GM12864 (cell line): ENCODE measurements at places on chromosomes 13 and 19.
A peak's percentile ranks its signal among the peaks of the same experiment; 100 is the strongest.

GRCh38 chr13:79440958-79441528 lies 35.0 kb upstream of the RBM26 start:
- no peak for DNase-seq

GRCh38 chr19:44876930-44877535 lies 14.0 kb upstream of the TOMM40 start:
- no peak for DNase-seq

- no peak for DNase-seq
Measured at GRCh38 chr19:11423164-11423790, 4.2 kb upstream of the RGL3 start.

GRCh38 chr13:92251671-92252210 lies 853.3 kb downstream of the GPC5 start:
- DNase-seq: no peak

DNA sequence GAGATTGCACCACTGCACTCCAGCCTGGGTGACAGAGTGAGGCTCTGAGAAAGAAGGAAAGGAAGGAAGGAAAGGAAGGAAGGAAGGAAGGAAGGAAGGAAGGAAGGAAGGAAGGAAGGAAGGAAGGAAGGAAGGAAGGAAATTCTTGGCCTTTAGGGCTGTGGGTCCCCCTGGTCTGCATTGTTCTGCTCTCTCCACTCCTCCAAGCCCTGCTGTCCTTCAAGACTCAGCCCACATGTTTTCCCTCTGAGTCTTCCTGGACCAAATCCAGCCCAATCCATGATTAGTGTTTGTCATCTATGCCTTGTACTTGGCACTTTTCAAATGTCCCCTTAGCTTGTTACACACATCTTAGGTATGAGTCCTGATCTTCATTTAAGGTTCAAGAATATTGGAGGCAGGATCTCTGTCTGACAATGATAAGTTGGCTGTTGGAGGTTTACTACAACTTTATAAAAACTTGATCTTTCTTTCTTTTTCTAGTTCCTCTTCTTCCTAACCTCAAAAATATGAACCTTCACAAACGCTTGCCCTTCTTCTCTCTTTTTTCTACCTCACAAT lies 48.8 kb upstream of the INTS6 start:
- no peak for DNase-seq

DNA sequence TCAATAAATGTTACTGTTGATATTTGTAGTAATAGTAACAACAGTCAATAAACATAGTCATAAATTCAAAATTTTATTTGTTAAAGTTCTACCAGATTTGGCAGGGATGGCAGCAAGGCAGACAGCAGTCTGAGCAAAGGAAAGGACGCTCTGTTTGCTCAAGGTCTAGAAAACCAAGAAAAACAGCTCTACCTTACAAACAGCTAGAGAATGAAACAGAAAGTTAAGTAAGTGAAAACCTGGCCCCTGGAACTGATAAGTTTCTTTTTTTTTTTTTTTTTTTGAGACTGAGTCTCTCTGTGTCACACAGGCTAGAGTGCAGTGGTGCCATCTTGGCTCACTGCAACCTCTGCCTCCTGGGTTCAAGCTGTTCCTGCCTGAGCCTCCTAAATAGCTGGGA lies 27.9 kb downstream of the ENOX1 start:
- DNase-seq: peak; percentile 25

DNA sequence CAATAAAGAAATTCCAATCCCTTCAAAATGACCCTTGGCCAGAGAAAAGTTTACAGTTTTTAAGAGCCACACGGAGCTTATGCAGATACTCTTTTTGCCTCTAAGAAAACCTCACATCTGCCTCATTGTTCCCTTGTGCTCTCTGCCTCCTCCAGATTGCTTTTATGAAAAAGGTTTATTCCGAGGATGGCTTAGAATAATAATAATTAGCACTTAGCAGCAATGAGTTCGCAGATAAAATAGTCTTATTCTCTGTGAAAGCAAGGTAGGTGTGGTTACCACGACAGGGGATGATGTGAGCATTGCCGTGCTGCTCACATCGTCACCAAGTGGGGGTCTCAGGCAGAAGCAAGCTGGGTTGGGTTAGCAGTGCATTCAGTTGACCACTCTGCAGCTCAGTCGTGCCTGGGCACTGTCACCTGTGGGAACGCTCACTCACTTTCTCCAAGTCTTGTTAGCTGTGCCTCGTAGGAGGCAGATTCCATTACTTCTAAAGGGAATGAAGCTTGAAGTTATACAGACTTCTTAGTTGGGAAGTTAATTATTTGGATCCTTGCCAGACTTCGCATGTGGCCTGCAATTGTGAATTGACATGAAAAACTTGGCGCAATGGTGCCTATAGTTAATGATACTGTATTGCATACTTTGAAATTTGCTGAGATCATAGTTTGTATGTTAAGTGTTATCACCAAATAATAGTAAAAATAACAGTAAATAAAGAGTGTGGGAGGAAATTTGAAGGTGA lies 157.2 kb downstream of the MYO16 start:
- DNase-seq: no peak

- DNase-seq: no peak
Measured at GRCh38 chr19:33804021-33804799, 7.5 kb downstream of the KCTD15 start.

DNA sequence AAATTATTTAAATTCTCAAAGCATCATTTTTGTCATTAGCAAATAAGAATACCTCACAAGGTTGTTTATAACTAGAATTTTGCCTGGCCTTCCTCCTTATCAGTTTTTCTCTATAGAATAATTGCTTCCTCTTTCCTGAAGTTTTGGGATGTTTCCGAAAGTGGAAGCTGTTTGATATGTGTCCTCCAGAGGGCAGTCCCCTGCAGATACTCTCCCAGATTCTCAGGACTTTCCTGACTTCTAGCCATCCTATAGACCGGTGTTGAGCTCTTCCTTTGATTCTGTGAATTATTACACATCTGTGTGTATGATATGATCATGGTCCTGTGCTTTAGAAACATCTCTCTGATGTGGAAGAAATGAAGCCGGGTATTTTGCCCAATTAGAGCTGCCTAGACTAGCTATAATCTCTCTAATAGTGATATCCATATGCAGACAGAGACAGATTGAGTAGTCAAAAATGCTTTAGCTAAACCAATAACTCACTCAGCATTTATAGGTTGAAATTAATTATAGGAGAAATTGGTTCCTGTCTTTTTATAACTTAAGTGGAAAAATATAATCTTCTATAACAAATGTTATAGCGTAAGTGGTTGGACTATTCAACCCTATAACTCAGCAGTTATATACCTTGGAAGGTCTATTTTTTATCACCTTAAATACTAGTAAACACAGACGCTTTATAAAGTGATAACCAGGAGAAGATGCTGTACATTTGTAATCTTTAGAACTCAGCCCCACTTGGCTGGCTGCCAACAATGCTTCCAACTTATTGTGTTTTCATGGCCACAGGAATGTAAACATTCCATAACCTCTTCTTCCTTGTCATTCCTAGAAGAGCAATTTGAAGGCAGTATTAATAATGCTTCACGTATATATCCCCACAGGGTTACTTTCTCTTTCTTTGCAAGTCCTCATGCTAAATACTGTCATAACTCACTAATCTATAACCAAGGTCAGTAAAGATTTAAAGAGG lies 201.0 kb upstream of the RXFP2 start:
- no peak for DNase-seq

GRCh38 chr19:39207293-39207836 lies 3.3 kb upstream of the SYCN start:
- DNase-seq: no peak

DNA sequence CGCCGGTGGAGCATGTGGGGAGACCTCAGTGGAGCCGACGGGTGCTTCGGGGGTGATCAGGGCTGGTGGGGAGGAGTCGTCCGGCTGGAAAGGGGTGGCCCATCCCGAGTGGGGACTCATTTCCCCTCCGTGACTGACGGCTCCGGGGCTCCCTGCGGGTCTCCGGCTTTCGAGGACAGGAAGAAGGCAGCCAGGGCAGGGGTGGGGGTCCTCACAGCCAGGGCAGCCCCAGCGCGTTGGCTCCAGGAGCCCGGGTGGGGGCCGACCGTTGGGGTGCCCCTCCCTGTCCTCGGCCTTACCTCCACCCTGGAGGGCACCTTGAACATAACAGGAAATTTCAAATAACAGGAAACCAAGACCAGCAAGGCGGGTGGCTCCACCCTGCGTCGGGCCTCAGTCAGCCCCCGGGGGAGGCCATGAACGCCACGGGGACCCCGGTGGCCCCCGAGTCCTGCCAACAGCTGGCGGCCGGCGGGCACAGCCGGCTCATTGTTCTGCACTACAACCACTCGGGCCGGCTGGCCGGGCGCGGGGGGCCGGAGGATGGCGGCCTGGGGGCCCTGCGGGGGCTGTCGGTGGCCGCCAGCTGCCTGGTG lies at the start of gene S1PR4:
Gene S1PR4, plus strand, starts transcription at position 393 of the 596 bp plus-strand sequence. Its CDS starts 24 bp downstream, at position 417.
- DNase-seq: no peak

- peak; percentile 54 for DNase-seq
Measured at GRCh38 chr19:51531349-51532315, at the start of gene SIGLEC6. TSS of gene SIGLEC6 (minus strand) at chr19:51531670. CDS start at chr19:51531648, 22 bp downstream.

DNA sequence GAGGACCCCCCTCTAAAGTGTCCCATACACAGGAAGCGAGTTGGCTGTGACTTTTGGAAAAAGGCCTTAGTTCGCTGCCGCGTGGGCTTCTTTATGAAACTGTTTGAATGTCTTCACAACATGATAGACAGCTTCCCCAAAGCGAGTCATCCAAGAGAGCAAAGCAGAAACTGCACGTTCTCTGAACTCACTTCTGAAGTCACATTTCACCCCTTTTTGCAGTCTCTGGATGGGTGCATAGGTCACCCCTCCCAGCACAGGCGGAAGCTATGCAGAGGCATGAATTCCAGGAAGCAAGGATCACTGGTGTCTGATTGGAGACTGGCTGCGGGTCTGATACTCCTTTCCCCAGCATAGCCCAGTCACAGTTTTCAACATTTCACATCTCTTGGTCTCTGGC lies 10.6 kb downstream of the GPI start:
- no peak for DNase-seq

GRCh38 chr19:41541990-41542584 lies 33.9 kb upstream of the CEACAM21 start:
- DNase-seq: no peak
